Spleen (tissue), 13 donors: ENCODE measurements at places on chromosomes 5 and 9. TPM values are rescaled to one million over a fixed set of nuclear protein-coding genes. Genes with fewer than 3 reads are reported as not detected.

NME5 gene
- total RNA-seq = not detected

PCSK5 gene
- total RNA-seq = 5.6 TPM

NDUFS6 gene
- 19.8 TPM for total RNA-seq

ABO gene
- 5.8 TPM for total RNA-seq

- peaks cover 9% of the 10 kb centered on the region for H3K36me3 ChIP-seq
- H3K4me3 ChIP-seq = peak overlapping the region; percentile 81
- DNase-seq = no peak
- H3K27me3 ChIP-seq = peaks cover 8% of the 10 kb centered on the region
- peaks cover 39% of the 10 kb centered on the region for H3K4me1 ChIP-seq
Measured at GRCh38 chr9:134066526-134066912, 1.3 kb downstream of the BRD3 start.

GRCh38 chr5:55671975-55672374 is 40.1 kb downstream of the SLC38A9 start:
- no peaks in the 10 kb centered on the region for H3K27me3 ChIP-seq
- H3K27ac ChIP-seq = no peak overlapping the region
- no peaks in the 10 kb centered on the region for H3K4me1 ChIP-seq
- DNase-seq = no peak
- H3K4me3 ChIP-seq = no peak overlapping the region

DNA sequence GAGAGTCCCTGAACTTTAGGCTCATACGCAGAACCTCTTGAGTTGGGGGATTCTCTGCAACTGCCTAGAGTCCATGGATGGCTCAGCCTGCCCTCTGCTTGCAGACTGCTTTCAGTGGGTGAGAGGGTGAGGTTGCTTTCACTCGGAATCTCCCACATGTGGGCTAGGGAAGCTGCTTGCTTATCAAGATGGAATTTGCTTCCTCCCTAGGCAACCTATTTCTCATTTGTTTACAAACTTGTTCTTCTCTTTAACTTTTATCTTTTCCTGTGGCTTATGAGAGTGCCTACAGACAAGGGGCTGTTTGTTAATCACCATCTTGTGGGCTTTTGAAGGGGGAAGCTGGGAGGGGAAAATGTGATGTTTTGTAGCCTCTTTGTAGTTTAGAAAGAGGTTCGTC is 10.0 kb downstream of the TLE4 start:
- no peak overlapping the region for H3K27ac ChIP-seq
- no peak overlapping the region for H3K4me3 ChIP-seq
- H3K4me1 ChIP-seq = peaks cover 60% of the 10 kb centered on the region
- H3K27me3 ChIP-seq = no peaks in the 10 kb centered on the region
- no peak for DNase-seq
- no peaks in the 10 kb centered on the region for H3K36me3 ChIP-seq

GRCh38 chr5:851076-851475 is 290 bp upstream of the ZDHHC11 start:
- H3K4me3 ChIP-seq = no peak overlapping the region
- H3K36me3 ChIP-seq = no peaks in the 10 kb centered on the region
- peak; percentile 63 for DNase-seq

- H3K36me3 ChIP-seq = peaks cover 36% of the 10 kb centered on the region
- H3K4me1 ChIP-seq = peaks cover 4% of the 10 kb centered on the region
- no peaks in the 10 kb centered on the region for H3K27me3 ChIP-seq
- no peak for DNase-seq
Measured at GRCh38 chr5:10726179-10726912, 34.7 kb downstream of the DAP start.

DNA sequence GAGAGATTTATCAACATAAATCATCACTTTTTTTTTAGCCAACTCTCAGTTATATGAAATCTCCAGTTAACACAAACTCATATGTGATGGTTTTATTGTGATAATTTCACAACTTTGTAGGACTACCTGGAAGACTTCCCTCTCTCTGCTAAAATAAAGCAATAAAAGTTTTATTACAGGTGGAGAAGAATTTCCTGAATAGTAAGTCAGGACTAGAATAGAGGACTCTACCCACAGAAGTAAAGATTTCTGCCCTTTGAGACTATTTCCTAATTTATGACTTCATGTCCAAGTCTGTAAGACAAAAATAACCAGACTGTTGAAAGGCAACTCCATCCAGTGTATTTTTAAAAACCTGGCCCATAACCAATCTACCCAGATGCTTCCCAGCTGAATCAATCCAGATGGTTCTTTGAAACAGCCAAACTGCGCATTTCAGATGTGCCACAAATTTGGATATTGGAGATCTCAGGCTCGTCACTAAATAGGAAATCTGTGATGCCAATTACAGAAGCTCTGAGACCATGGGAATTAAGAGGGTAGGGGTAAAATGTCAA is 234.0 kb upstream of the NMUR2 start:
- no peak overlapping the region for H3K27ac ChIP-seq
- no peaks in the 10 kb centered on the region for H3K27me3 ChIP-seq
- peaks cover under 1% of the 10 kb centered on the region for H3K4me1 ChIP-seq
- H3K36me3 ChIP-seq = no peaks in the 10 kb centered on the region

DNA sequence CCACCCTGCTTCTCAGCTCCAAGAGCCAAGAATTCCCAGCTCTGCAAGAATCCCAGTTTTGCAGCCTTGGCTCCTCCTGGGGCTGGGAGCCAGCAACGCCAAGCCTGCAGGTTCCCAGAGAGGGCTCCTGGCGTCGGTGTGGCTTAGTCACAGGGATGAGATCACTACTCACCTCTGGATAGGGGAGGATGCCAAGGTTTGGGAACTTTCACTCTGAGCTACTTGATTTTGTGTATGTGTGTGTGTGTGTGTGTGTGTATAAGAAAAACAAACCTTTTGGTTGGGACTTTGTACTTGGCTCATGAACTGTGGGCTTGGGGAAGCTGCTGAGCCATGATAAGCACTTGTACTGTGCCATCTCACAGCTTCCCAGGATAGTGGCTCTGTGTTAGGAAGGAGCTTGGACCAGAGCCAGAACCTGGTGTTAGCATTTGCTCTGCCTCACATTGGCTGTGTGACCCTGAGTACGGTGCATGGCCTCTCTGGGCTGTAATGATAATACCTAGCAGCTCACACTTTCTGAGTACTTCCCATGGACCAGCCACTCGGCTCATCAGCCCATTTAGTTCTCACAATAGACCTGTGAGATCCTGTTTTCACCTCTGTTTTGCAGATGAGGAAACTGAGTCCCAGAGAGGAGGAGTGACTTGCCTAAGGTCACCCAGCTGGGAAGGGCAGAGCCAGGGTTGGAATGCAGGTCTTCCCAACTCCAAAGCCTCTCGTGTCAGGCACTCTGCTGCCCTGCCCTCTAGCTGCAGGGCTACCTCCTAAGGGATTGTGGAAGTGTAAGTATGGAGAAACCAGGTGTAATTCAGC is 41.4 kb upstream of the DAB2IP start:
- H3K27me3 ChIP-seq = no peaks in the 10 kb centered on the region
- H3K4me1 ChIP-seq = peaks cover 5% of the 10 kb centered on the region
- no peak for DNase-seq
